A549 treated with RU486 at 1 μM for 4 hours (cell line): ENCODE measurements at places on chromosomes 2 and 18. TPM values are rescaled to one million over a fixed set of nuclear protein-coding genes. Genes with fewer than 3 reads are reported as not detected.

The PHOSPHO2 gene
- 0.61 to 4.2 TPM (median 2.8 TPM) in 5 replicates for total RNA-seq

The PDCD1 gene
- total RNA-seq, result not detected in 5 replicates

The C1QL2 gene
- total RNA-seq, result 0.07 to 0.15 TPM (median 0.11 TPM) in 4 of 5 replicates, not detected in the other

The DSG1 gene
- not detected in 5 replicates for total RNA-seq

The TMEM87B gene
- 8.3 to 20.0 TPM (median 18.8 TPM) in 5 replicates for total RNA-seq

The LIMS3 gene
- total RNA-seq, result not detected in 5 replicates

The SAP130 gene
- total RNA-seq, result 11.8 to 12.4 TPM (median 12.2 TPM) in 5 replicates

The CFC1 gene
- not detected in 5 replicates for total RNA-seq

The FAM168B gene
- total RNA-seq, result 66.2 to 94.6 TPM (median 92.6 TPM) in 5 replicates

The GULP1 gene
- 29.9 to 47.9 TPM (median 39.7 TPM) in 5 replicates for total RNA-seq

The HOXD12 gene
- total RNA-seq, result not detected in 5 replicates

The TEX261 gene
- total RNA-seq, result 73.1 to 84.6 TPM (median 83.3 TPM) in 5 replicates

The DPP4 gene
- total RNA-seq, result 0.30 to 0.71 TPM (median 0.62 TPM) in 5 replicates

The MSGN1 gene
- not detected in 5 replicates for total RNA-seq

The SLC39A6 gene
- total RNA-seq, result 37.1 to 56.6 TPM (median 54.6 TPM) in 5 replicates

The CIDEA gene
- not detected in 5 replicates for total RNA-seq

The PGAP1 gene
- 1.1 to 3.3 TPM (median 2.9 TPM) in 5 replicates for total RNA-seq

The TXNDC2 gene
- total RNA-seq, result 0.06 to 0.38 TPM (median 0.16 TPM) in 5 replicates

The HOXD3 gene
- total RNA-seq, result 0.14 to 0.33 TPM (median 0.21 TPM) in 4 of 5 replicates, not detected in the other

The TUBB8B gene
- 0.32 TPM in 1 of 5 replicates, not detected in the others for total RNA-seq

The SPP2 gene
- not detected in 5 replicates for total RNA-seq

The C2orf72 gene
- total RNA-seq, result 5.6 to 9.3 TPM (median 5.6 TPM) in 5 replicates

The CDK15 gene
- not detected in 5 replicates for total RNA-seq

The TANC1 gene
- total RNA-seq, result 5.4 to 9.4 TPM (median 9.3 TPM) in 5 replicates

The ITGA6 gene
- total RNA-seq, result 22.6 to 47.4 TPM (median 46.1 TPM) in 5 replicates

The DIPK1C gene
- total RNA-seq, result not detected in 5 replicates

The CD207 gene
- total RNA-seq, result not detected in 5 replicates

The ALLC gene
- total RNA-seq, result 0.21 TPM in 1 of 5 replicates, not detected in the others
